ENCODE measurements at places on chromosomes 12 and 14. TPM values are rescaled to one million over a fixed set of nuclear protein-coding genes. Genes with fewer than 3 reads are reported as not detected.

The LRRC23 gene
- total RNA-seq, result 13.4 TPM

The PLEKHG7 gene
- total RNA-seq, result not detected

The LRRC10 gene
- not detected for total RNA-seq

The PRH2 gene
- total RNA-seq, result not detected

The RNASE7 gene
- total RNA-seq, result not detected

DNA sequence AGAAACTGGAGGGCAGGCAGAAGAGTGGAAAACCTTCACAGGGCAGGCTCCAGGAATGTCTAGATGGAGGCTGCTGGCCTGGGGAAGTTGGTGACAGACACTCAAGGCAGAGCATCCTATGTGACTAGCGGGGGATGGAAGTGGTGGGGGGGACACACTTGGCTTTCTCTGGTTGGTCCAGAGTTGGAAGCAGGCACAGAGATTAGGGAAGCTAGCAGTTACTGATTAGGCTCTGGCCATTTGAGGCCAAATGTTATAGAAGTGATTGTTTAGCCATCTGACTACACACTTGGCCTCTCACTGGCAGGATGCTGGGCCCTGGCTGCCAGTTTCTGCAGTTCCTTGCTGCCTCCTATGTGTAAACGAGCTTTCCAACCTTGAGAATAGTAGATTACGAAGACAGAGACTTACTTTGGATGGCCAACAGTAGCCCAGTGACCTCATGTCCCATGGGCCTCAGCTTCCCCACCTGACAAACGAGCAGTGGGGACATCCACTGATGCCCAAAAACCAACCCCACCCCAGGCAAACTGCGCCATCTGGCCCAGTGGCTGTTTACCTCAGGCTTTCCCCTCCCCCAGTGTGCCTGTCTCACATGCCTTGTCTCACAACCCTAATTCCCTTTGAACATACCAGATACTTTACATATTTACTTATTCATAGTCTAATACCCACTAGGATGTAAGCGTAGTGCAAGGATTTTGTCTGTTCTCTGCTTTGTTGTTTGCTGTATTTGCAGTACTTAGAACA lies 102.7 kb downstream of the PAPLN start:
- no peaks in the 10 kb centered on the region for H3K27me3 ChIP-seq
- H3K4me1 ChIP-seq, result peaks cover 13% of the 10 kb centered on the region
- H3K4me3 ChIP-seq, result no peak overlapping the region
- H3K36me3 ChIP-seq, result peaks cover 6% of the 10 kb centered on the region

DNA sequence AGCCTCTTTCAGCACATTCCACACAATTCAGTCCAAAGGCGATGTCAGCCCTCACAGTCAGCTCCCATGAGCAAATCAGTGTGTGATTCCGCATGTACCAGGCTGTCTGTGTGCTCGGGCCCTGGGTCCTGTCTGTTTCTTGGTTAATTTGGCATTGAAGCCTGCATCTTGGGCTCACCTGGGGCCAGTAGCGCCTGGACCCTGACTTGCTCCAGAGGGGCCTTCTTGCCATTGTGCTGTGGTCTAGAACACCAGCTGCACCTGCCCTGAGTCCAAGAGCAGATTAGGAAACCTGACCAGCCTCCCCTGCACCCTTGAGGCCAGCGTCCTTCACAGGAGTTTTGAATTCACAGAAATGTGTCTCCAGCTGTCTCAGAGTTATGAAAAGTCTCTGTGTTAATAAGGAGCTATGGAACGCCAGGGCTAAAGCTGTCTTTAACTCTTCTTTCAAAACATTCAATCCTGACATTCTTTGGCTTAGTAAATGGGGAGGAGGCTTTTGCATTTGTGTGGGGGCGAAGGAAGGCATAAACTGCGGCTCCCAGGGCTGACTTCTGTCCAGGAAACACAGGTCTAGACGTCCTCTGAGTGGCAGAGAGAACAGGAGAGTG lies 102.2 kb downstream of the ARF6 start:
- H3K36me3 ChIP-seq, result peaks cover 2% of the 10 kb centered on the region
- H3K4me3 ChIP-seq, result no peak overlapping the region
- H3K27me3 ChIP-seq, result no peaks in the 10 kb centered on the region
- no peak overlapping the region for H3K27ac ChIP-seq
- H3K4me1 ChIP-seq, result peaks cover 24% of the 10 kb centered on the region
- DNase-seq, result no peak

DNA sequence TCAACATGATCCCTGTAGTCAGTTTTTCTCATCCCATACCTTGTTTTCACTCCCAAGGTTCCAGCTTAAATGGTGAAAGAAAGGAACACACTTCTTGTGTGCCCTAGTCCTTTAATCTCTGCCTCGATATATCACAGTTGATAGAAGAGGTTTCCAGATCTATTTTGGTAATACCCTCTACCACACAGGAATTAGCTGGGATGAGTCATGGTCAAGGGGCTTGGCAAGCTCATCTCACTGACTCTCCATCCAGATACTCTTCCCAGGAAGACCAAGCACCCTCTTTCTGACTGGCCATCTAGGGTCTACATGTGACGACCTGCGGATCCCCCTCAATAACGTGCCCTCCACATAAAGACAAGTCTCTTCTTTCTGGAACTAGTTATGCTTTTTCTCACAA lies 277.9 kb downstream of the ITPR2 start:
- H3K36me3 ChIP-seq, result peaks cover 17% of the 10 kb centered on the region
- no peaks in the 10 kb centered on the region for H3K27me3 ChIP-seq
- no peak for DNase-seq

The TPPP2 gene
- not detected for total RNA-seq

GRCh38 chr14:76100236-76100635 lies 51.5 kb upstream of the GPATCH2L start:
- H3K27me3 ChIP-seq, result peaks cover 44% of the 10 kb centered on the region
- H3K36me3 ChIP-seq, result no peaks in the 10 kb centered on the region
- peaks cover 2% of the 10 kb centered on the region for H3K4me1 ChIP-seq
- no peak for DNase-seq

- H3K36me3 ChIP-seq, result peaks cover 4% of the 10 kb centered on the region
- H3K4me3 ChIP-seq, result no peak overlapping the region
- no peak overlapping the region for H3K27ac ChIP-seq
Measured at GRCh38 chr14:51453869-51454268, 197.8 kb upstream of the FRMD6 start.

The COX6A1 gene
- total RNA-seq, result 144 TPM

The GPR135 gene
- total RNA-seq, result 2.8 TPM

The KRT6A gene
- total RNA-seq, result not detected

DNA sequence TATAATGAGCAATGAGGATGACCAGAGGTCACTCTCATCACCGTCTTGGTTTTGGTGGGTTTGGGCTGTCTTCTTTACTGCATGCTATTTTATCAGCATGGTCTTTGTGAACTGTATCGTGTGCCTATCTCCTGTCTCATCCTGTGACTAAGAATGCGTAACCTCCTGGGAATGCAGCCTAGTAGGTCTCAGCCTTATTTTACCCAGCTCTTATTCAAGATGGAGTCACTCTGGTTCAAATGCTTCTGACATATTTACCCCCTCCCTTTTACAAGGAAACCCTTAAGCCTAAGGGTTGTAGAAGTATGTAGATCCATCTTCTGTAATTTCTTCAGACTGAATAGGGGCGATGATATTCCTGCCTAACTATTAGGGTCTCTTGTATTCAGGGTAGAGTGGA lies 8.4 kb downstream of the IFI27L1 start:
- no peaks in the 10 kb centered on the region for H3K36me3 ChIP-seq
- no peaks in the 10 kb centered on the region for H3K27me3 ChIP-seq
- no peak overlapping the region for H3K27ac ChIP-seq
- no peak for DNase-seq
- H3K4me1 ChIP-seq, result no peaks in the 10 kb centered on the region
- no peak overlapping the region for H3K4me3 ChIP-seq

GRCh38 chr12:124420996-124421674 lies 126.2 kb downstream of the RFLNA start:
- no peak overlapping the region for H3K27ac ChIP-seq
- no peaks in the 10 kb centered on the region for H3K27me3 ChIP-seq
- H3K36me3 ChIP-seq, result peaks cover 2% of the 10 kb centered on the region
- H3K4me3 ChIP-seq, result no peak overlapping the region
- no peak for DNase-seq

- no peak for DNase-seq
- H3K4me1 ChIP-seq, result peaks cover 7% of the 10 kb centered on the region
- peaks cover 9% of the 10 kb centered on the region for H3K27me3 ChIP-seq
- H3K4me3 ChIP-seq, result no peak overlapping the region
- H3K36me3 ChIP-seq, result peaks cover 2% of the 10 kb centered on the region
- no peak overlapping the region for H3K27ac ChIP-seq
Measured at GRCh38 chr12:80000831-80001230, 65.9 kb upstream of the PPP1R12A start.

The TMEM30B gene
- 4.1 TPM for total RNA-seq

The TRHDE gene
- total RNA-seq, result 0.26 TPM

DNA sequence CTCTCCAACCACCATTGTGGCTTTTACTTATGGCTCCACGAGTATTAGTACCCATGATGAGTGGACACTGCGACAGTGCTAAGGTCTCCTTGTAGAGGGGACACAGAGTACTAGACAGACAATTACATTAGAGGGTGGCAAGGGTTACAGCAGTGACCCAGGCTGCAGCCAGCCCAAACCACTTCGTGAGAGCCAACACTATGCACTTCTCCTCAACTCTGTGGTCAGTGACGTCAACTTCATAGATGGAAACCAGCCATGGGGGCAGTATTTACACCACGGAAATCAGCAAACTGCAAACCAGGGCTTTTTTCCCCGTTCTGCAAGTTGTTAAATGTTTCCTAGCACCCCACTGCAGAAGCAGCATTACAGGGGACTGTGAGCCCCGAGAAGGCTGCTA lies 61.6 kb upstream of the ZFP36L1 start:
- no peaks in the 10 kb centered on the region for H3K36me3 ChIP-seq
- H3K27me3 ChIP-seq, result no peaks in the 10 kb centered on the region
- H3K4me3 ChIP-seq, result peak overlapping the region; percentile 49
- no peak for DNase-seq

The NYNRIN gene
- total RNA-seq, result not detected

The INSM2 gene
- not detected for total RNA-seq
